Natural killer cell treated with Interleukin-12 subunit alpha and Interleukin-12 subunit beta and Interleukin-15 and Interleukin-18, amount 100 ng/mL, for 72 hours (primary cell): ENCODE measurements at places on chromosomes 6 and 20. TPM values are rescaled to one million over a fixed set of nuclear protein-coding genes. Genes with fewer than 3 reads are reported as not detected.

DNA sequence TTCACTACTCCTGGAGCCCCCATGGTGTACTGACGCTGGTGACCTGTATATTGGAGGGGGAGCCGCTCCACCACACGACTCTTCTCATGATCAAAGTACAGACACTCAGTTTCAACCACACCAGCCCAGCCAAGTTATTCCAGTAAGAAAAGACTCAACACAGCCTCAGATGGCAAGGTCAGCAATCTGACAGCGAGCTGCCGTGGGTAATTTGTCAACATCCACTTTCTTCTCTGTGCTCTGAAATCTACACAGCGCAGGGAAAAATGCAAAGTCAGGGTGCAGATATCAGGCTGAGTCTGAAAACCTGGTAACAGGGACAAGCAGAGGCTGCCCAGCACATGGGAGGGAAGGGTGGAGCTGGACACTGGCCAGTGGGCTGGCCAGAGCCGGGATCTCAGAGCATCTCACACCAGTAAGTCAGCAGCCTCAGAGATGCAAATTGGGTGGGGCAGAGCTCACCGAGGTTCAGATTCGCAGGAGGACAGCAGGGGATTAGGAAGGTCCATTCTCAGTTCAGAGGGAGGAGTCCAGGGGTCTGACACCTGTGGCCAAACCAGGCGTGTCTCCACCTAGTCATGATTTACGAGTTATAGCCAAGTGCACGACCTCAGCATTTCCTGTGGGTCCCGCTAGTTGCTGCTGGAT is 44.5 kb upstream of the RPS6KA2 start:
- peaks cover 21% of the 10 kb centered on the region for H3K27me3 ChIP-seq
- H3K4me3 ChIP-seq, result no peak overlapping the region
- H3K36me3 ChIP-seq, result no peaks in the 10 kb centered on the region
- H3K4me1 ChIP-seq, result peaks cover 7% of the 10 kb centered on the region
- no peak for DNase-seq

The POLR1C gene
- total RNA-seq, result 46.9 TPM

DNA sequence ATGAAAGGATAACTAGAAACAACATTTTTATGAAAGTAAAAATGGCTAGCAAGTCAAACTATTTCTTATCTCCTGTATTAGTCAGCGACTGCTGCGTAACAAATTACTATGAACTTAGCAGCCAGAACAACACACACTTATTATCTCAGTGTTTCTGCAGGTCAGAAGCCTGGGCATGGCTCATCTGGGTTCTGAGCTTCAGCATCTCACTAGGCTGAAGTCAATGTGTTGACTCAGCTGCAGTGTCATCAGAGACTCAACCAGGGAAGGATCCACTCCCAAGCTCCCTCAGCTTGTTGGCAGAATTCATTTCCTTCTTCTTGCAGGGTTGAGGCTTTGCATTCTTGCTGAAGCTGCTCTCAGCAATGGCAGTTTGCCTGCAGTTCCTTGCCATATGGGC is 33.2 kb upstream of the IGF2R start:
- peaks cover 12% of the 10 kb centered on the region for H3K27me3 ChIP-seq
- H3K36me3 ChIP-seq, result no peaks in the 10 kb centered on the region
- H3K4me3 ChIP-seq, result no peak overlapping the region
- DNase-seq, result no peak
- no peak overlapping the region for H3K27ac ChIP-seq

DNA sequence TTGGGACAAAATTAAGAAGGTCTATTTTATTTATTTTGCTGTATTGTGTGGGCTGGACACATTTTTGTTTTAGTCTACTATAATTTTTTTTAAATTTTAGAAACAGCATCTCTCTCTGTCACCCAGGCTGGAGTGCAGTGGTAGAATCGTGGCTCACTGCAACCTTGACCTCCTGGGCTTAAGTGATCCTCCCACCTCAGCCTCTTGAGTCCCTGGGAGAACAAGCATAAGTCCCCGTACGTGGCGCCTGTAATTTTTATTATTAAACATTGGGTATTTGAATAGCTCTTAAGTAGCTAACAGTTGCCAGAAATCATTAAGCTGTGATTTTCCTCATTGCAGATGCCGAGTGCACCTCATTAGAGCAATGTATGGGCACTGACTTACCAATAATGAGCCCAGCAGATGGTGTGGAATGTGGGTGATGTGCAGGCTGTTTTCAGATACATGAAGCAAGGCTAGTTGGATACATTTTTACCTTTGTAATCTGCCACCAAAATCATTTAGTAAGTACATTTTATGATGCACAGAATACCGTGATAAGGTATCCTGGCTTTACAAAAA is 10.3 kb upstream of the MAS1 start:
- no peak overlapping the region for H3K27ac ChIP-seq
- no peak for DNase-seq
- H3K4me1 ChIP-seq, result no peaks in the 10 kb centered on the region
- H3K36me3 ChIP-seq, result no peaks in the 10 kb centered on the region
- H3K27me3 ChIP-seq, result no peaks in the 10 kb centered on the region
- no peak overlapping the region for H3K4me3 ChIP-seq

The PMEPA1 gene
- not detected for total RNA-seq

The ZBTB46 gene
- total RNA-seq, result 1.2 TPM

- no peaks in the 10 kb centered on the region for H3K36me3 ChIP-seq
- H3K4me3 ChIP-seq, result no peak overlapping the region
- no peaks in the 10 kb centered on the region for H3K4me1 ChIP-seq
- no peak for DNase-seq
Observed at GRCh38 chr6:160795721-160796120, 93.7 kb downstream of the PLG start.

DNA sequence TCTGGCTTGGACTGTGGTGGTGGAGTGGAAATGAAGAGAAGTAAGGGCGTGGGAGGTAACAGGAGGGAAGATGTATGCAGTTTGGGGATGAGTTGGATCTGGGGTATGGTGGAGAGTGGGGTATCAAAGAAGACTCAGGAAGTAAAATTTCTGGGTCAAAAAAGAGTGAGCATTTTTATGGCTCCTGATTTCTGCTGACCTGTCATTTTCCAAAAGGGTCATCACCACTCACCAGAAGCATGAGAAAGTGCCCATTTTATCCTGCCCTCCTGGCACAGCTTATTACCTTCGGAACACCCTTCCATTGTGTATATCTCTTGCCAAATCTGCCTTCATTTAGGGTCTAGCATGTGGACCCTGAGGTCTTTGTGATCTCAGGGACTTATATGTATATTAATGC is 17.3 kb downstream of the TOX2 start:
- H3K36me3 ChIP-seq, result no peaks in the 10 kb centered on the region
- peak overlapping the region; percentile 30 for H3K27ac ChIP-seq
- H3K4me3 ChIP-seq, result no peak overlapping the region
- H3K27me3 ChIP-seq, result peaks cover 57% of the 10 kb centered on the region
- DNase-seq, result no peak
- H3K4me1 ChIP-seq, result peaks cover 4% of the 10 kb centered on the region

The VSX1 gene
- not detected for total RNA-seq

GRCh38 chr6:108568551-108569305 is 8.0 kb downstream of the FOXO3 start:
- H3K27ac ChIP-seq, result peak overlapping the region; percentile 44
- no peaks in the 10 kb centered on the region for H3K27me3 ChIP-seq
- no peak for DNase-seq
- no peaks in the 10 kb centered on the region for H3K36me3 ChIP-seq

The RAET1E gene
- not detected for total RNA-seq

The RNF144B gene
- total RNA-seq, result 2.0 TPM

GRCh38 chr20:51158226-51158625 is 135.3 kb upstream of the KCNG1 start:
- no peak for DNase-seq
- peaks cover 41% of the 10 kb centered on the region for H3K27me3 ChIP-seq
- H3K27ac ChIP-seq, result no peak overlapping the region
- no peak overlapping the region for H3K4me3 ChIP-seq

The HEY2 gene
- not detected for total RNA-seq

DNA sequence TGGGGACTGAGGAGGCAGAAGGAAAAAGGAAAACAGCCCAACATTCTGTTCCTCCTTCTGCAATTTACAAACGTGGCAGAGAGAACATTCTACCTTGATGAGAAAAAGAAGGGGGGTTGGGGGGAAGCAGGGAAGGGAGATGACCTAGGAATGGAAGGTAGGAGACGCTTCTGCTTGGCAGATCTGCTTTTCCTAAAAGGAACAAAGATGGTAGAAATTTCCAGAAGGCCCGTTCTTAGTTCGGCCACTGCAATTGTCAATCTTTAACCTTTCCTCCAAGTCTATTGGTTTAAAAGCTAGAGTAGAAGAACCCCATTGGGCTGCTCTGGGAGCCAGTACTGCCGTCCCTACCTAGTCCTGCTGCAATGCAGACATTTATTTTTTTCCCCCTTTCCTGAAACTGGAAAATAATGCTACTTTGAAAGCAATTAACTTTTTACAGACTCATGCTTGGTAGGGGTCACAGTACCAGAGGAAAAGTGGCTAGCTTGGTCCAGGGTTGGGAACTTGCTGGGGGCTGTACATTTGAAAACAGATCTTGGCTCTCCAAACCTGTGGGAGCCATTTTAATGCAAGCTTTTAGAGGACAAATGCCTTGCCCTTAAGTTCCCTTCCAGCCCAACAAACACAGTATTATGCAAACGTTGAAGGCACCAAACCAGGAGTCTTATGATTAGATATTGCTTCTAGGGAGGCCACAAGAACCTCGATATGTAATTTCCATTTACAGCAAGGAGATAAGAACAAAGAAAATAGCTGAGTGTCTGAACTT is 2.6 kb downstream of the ZMYND8 start:
- no peaks in the 10 kb centered on the region for H3K27me3 ChIP-seq
- H3K4me3 ChIP-seq, result peak overlapping the region; percentile 97
- H3K4me1 ChIP-seq, result peaks cover 44% of the 10 kb centered on the region
- peaks cover 14% of the 10 kb centered on the region for H3K36me3 ChIP-seq
- no peak for DNase-seq

- no peak for DNase-seq
- H3K27ac ChIP-seq, result no peak overlapping the region
- no peak overlapping the region for H3K4me3 ChIP-seq
- peaks cover 16% of the 10 kb centered on the region for H3K4me1 ChIP-seq
- H3K27me3 ChIP-seq, result no peaks in the 10 kb centered on the region
Observed at GRCh38 chr6:5443491-5443890, 182.2 kb downstream of the FARS2 start.

The OSER1 gene
- total RNA-seq, result 21.9 TPM

GRCh38 chr20:59434960-59435359 is 134.5 kb downstream of the EDN3 start:
- H3K27ac ChIP-seq, result no peak overlapping the region
- peaks cover 13% of the 10 kb centered on the region for H3K27me3 ChIP-seq
- H3K4me1 ChIP-seq, result no peaks in the 10 kb centered on the region
- no peaks in the 10 kb centered on the region for H3K36me3 ChIP-seq
- H3K4me3 ChIP-seq, result no peak overlapping the region

The CST5 gene
- not detected for total RNA-seq

GRCh38 chr6:49082611-49083010 is 380.4 kb downstream of the MMUT start:
- no peaks in the 10 kb centered on the region for H3K4me1 ChIP-seq
- no peaks in the 10 kb centered on the region for H3K27me3 ChIP-seq
- H3K27ac ChIP-seq, result no peak overlapping the region

- no peak overlapping the region for H3K27ac ChIP-seq
- no peak overlapping the region for H3K4me3 ChIP-seq
- no peak for DNase-seq
- no peaks in the 10 kb centered on the region for H3K36me3 ChIP-seq
Observed at GRCh38 chr6:81897793-81898192, 145.3 kb upstream of the TENT5A start.

The GABRR1 gene
- total RNA-seq, result not detected

DNA sequence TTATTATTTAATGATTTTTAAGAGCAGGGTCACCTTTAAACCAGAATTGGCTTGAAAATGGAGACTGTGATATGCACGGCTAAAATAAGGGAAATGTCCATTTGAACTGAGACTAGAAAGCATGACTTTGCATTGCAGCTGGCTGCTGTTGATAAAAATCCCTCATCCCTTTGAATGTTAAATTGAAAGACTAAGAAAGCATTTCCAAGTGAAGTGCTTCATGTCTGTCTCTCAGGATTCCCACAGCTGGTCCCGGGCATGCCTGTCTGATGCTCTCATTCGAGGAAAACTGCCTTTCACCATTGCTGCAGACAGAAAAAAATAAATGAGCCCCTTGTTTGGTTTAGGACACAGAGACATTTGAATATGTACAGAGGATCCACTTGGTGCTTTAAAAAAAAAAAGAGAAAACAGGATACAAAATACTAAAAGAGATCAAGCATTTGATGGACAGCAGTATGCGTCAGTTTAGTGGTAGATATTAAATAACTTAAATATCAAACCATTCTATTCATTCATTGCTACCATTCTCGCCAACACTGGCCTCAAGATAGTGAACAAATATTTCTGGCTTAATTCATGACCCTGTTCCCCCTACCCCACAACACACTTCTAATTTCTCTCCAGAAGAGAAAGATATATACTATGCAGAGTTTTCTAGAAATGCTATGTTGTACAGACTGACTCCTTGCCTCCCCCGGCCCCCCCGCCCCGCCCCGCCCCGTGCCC is 55.0 kb downstream of the TBC1D7 start:
- peak overlapping the region; percentile 76 for H3K4me3 ChIP-seq
- peak overlapping the region; percentile 49 for H3K27ac ChIP-seq
- H3K4me1 ChIP-seq, result peaks cover 19% of the 10 kb centered on the region
- H3K27me3 ChIP-seq, result peaks cover 13% of the 10 kb centered on the region

The TRIM40 gene
- not detected for total RNA-seq

DNA sequence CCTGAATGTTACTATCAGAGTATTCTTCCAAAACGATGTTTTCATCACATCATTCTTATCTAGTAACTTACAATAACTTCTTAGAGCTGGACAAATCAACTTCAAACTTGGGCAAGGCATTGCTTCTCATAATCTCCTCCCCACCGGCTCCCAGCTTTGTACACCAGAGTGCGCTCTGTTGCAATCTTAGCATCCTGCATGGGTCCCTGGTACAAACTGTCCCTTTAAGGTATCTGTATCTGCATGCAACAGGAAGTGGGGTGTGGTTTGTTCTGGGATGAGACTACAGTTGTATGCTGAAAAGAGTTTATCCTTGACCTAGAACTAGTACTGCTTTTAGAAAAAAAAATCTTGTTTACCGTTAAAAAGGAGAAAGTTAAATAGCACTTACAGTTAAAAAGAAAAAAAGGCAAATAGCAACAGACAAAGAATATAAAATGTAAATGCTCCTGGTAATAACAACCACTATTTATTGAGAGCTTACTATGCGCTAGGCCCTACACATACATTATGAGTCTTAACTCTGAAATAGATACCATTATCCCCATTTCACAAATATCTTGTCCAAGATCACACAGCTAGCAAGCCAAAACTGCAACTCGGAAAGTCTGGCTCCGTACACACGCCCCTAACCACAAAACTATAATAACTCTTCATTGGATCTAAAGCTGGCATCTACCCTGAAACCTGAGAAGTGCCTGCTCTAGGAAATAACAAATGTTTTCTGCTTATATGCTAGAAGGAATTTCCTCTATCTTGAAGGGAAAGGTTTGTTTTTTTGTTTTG is 9.8 kb upstream of the HECA start:
- H3K27ac ChIP-seq, result peak overlapping the region; percentile 86
- H3K27me3 ChIP-seq, result no peaks in the 10 kb centered on the region
- H3K4me1 ChIP-seq, result peaks cover 23% of the 10 kb centered on the region
- DNase-seq, result peak; percentile 91
- peak overlapping the region; percentile 71 for H3K4me3 ChIP-seq

DNA sequence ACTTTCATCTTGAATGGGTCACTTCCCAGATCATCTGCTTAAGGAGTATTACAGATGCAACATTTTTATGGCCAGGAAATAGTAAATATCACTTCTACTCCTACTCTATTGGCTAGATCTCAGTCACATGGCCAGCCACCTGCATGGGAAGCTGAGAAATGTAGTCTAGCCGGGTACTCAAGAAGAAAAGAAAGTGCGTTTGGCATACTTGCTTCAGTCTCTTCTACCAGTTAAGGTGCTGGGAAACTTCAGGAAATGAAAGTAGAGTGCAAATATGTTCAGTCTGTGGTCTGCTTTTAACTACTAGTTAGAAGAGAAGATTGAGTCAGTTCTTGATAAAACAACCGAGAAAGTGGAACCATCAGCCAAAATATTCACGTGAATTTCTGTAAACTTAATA is 129.2 kb downstream of the PDSS2 start:
- DNase-seq, result no peak
- peak overlapping the region; percentile 43 for H3K4me3 ChIP-seq
- H3K27ac ChIP-seq, result peak overlapping the region; percentile 26
- no peaks in the 10 kb centered on the region for H3K36me3 ChIP-seq
